ENCODE measurements at places on chromosomes 1 and 21. TPM values are rescaled to one million over a fixed set of nuclear protein-coding genes. Genes with fewer than 3 reads are reported as not detected.

DNA sequence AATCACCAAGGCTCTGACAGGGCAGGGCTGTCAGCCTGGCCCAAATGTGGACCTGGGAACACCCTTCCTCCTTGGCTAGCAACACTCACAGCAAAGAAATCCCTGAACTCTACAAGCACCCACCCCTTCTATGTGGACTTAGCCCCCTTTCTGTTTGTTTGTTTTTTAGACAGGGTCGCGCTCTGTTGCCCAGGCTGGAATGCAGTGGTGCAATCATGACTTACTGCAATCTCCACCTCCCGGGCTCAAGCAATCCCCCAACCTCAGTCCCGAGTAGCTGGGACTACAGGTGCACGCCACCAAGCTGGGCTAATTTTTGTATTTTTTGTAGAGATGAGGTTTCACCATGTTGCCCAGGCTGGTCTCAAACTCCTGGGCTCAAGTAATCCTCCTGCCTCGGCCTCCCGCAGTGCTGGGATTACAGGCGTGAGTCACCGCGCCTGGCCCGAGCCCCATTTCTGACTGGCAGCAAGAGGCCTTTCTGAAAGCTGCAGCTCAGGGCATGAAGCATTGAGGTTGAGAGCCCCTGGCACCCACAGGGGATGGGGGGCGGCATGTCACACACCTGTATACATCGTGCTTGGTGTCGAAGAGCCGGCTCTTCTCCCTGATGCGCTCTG lies 16.2 kb downstream of the RIPK4 start:
- DNase-seq: no peak

DNA sequence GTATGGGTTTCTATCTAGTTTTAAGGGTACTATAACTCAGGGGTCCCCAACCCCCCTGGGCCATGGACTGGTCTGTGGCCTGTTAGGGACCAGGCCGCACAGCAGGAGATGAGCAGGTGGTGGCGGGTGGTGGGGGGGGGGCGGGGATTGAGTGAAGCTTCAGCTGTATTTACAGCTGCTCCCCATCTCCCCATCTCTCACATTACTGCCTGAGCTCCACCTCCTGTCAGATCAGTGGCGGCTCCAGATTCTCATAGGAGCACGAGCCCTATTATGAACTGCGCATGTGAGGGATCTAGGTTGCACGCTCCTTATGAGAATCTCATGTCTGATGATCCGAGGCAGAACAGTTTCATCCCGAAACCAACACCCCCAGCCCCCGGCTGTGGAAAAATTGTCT lies 95.1 kb upstream of the SLC45A1 start:
- DNase-seq: no peak

GRCh38 chr1:231571904-231572303 lies 43.4 kb downstream of the TSNAX start:
- DNase-seq: no peak

DNA sequence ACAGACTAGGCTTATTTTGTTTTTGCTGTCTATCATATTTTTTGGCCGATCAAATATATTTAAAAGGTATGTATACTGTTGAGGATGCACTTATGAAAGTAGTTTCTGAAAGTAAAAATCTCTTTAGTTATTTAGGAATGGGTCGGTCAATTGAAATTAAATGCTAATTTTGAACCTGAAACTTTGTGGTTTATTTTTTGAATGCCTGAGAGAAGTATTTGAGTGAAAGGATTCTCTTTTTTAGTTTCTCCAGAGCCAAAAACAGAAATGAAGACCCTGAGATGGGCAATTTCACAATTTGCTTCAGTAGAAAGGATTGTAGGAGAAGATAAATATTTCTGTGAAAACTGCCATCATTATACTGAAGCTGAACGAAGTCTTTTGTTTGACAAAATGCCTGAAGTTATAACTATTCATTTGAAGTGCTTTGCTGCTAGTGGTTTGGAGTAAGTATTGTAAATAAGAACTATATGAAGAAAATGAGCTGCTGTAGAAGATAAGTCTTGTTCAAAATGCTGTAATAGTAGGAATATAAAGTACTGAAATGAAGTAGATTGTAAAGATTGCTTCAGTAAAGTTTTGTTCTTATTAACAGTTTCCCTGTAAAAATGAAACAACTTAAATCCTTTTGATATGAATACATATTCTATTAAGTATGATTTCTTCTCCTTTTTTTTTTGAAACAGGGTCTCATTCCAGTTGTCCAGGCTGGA lies 11.5 kb downstream of the USP1 start:
- DNase-seq: no peak

RIPK4 gene
- total RNA-seq: 1.2 TPM

DNA sequence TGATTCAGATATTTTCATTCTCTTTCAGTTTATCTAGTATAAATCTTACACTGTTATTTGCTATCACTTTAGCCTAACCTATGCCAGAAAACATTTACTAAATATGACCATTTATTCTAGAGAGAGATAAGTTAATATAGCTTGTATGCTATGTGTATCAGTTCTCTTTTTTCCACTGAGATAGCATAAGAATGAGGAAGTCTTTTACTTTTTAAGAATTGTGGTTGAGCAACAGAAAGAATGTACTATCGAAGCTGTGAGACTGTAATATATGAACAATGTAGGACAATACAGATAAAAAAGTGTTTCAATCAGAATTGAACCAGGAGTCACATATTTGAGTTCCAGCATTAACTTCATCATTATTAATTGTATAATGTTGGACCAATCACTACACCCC lies 479.9 kb upstream of the PLXNA2 start:
- DNase-seq: no peak

GRCh38 chr1:15125101-15125745 lies 28.3 kb upstream of the TMEM51 start:
- DNase-seq: no peak

GRCh38 chr1:159921700-159922504 lies 3.4 kb downstream of the TAGLN2 start:
- DNase-seq: peak; percentile 59

GNG4 gene
- total RNA-seq: not detected

- DNase-seq: no peak
Observed at GRCh38 chr1:67795179-67795912, 37.9 kb downstream of the GNG12 start.

SPATA46 gene
- not detected for total RNA-seq

UBE2U gene
- total RNA-seq: not detected

REG4 gene
- not detected for total RNA-seq

ANKRD35 gene
- total RNA-seq: 2.3 TPM

CAPN8 gene
- not detected for total RNA-seq

GRCh38 chr1:23500466-23500865 lies 16.5 kb upstream of the ASAP3 start:
- no peak for DNase-seq

SLC44A3 gene
- total RNA-seq: 5.9 TPM

TRPM2 gene
- 1.2 TPM for total RNA-seq

DNA sequence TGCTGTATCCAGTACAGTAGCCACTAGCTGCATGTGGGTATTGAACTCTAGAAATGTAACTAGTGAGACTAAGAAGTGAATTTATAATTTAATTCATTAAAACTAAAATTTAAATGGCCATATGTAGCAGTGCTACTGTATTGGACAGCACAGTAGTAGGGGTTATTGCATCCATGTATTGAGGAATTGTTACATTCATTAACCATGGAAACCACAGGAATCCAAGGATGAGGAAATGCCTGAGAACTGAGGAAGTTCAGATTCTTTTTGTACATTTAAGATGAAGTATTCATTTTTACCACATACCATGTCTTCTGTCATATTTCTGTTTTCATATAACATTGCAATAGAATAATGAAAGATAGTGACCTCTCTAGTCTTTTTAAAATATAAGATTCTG lies 2.6 kb downstream of the MTF2 start:
- no peak for DNase-seq

DNA sequence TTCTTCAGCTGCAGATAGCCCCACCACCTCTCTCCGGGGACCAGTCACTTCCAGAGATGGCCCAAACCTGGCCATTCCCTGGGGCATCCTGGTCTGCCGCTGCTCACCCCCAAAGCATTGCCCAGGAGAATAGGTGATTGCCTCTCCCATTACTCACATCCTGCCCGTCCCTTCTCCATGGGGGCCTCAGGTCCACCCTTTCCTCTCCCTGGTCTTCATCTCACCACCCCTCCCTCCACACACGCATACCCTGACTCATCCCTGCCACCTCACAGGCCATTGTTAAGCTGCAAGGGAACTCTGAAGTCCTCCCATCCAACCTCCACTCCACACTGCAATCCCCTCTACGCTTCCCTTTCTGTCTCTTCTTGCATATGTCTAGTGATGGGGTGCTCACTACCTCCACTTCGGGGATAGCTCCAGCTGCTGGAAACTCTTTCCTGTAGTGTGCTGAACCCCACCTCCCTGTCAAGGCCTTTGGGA lies at the start of gene PLEKHG5:
PLEKHG5 (minus strand) TSS at position 188 of the 483 bp plus-strand sequence. CDS start 14,096 bp downstream, outside the sequence.
- no peak for DNase-seq

GRCh38 chr1:193348091-193348768 lies 161.8 kb upstream of the B3GALT2 start:
- no peak for DNase-seq

OSCP1 gene
- total RNA-seq: 8.4 TPM
